IPS DF 19.7 (cell line): ENCODE measurements at places on chromosomes 13 and 19.

DNA sequence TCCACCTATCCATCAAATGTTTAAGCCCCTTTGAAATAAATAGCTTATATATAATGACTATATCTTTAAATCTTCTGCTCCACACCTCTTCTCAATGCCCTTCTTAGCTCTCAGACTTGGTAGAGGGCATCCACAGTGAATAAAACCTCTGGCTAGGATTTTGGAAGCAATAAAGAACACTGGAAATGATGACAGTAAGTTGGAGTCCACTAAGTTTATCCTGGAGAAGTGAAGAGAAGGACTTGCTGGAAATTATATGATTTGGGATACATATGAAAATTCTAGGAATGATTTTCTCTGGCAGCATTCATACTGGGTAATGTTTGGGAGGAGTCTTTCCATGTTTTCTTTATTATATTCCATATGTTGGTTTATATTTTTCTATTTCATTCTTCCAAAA is 133.5 kb upstream of the KL start:
- no peak for DNase-seq

GRCh38 chr19:39077323-39077722 is 6.8 kb upstream of the ACP7 start:
- no peak for DNase-seq

DNA sequence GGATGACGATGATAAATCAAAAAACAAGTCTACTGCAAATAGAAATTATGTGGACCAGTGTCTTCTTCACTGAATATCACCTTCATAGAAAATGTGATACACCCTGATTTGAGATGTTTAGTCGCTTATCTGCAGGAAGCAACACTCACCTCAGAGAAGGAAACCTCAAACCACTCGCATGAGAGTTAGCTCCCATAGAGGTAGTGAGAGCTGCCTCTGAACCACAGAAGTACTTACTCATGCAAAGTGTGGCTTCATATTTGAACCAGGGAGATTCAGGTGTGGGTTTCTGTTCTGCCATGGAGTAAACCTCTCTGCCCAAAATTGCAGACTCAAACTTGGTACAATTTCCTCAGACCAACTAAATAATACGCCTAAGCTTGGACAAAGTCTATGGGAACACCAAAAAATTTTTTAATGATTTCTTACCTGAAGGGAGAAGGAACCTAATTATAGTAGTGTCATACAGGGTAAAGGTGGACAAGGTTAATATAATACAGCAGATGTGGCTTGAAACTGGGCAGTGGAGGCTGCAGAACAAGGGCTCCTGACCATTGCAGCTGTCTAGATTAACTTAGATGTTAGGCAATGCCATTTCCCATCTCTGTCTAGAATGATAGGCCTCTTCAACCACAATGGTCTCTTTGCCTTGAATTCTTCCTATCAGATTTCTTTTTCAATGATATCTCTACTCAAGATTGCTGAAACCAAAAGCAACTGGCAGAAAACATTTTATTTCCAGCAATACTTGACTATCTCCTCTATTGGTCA is 29.6 kb upstream of the RCBTB2 start:
- no peak for DNase-seq

GRCh38 chr19:29842471-29843179 is 30.8 kb downstream of the CCNE1 start:
- DNase-seq, result no peak

- no peak for DNase-seq
These were observed 127.8 kb upstream of the SPACA7 start for GRCh38 chr13:112248406-112248760.

- DNase-seq, result no peak
These were observed 110.9 kb upstream of the ARGLU1 start for GRCh38 chr13:106678646-106679418.

DNA sequence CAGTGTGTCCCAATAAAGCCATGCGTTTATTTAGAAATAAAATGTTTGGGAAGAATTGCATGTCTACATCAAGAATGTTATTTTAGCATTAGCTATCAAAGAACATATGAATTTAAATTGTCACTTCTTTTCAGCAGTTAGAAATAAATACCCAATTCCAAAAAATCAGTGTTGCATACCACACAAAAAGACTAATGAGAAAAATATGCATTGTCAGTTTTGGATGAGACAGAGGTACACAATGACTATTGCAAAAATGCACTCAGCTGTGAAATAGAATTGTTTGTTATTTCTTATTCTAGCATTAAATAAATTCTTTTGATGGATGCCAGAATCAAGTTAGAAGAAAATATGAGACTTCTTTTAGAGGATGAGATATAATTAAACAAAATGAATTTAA is 833.9 kb downstream of the SLITRK1 start:
- no peak for DNase-seq

DNA sequence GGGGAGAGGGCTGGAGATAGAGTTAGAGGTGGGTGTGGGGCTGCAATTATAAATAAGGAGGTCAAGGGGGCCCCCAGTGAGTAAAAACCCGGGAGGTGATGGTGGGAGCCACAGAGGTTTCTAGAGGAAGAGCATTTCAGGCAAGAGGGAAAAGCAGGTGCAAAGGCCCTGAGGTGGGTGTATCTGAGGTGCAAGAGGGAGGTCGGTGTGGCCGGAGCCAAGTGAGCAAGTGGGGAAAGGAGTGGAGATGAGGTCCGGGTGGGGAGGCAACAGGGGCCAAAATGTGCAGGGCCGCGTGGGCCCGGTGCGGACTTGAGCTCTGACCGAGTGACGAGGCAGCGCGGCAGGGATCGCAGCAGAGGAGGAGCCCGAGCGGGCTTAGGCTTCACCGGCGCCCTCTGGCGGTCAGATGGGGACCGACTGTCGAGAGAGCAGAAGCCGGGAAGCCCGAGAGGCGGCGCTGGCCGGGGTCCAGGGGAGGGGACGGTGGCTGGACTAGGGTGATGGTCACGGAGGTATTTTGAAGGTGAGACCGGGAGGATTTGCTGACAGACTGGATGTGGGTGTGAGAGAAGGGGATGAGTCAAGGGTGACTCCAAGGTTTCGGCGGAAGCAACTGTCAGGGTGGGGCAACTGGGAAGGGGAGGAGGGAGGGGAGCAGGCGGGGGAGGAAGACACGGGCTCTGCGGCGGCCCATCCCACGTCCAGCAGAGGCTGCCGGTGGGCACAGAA is 17.7 kb upstream of the SPACA4 start:
- DNase-seq, result peak; percentile 25

GRCh38 chr19:46025835-46026234 is 3.0 kb upstream of the PGLYRP1 start:
- no peak for DNase-seq

DNA sequence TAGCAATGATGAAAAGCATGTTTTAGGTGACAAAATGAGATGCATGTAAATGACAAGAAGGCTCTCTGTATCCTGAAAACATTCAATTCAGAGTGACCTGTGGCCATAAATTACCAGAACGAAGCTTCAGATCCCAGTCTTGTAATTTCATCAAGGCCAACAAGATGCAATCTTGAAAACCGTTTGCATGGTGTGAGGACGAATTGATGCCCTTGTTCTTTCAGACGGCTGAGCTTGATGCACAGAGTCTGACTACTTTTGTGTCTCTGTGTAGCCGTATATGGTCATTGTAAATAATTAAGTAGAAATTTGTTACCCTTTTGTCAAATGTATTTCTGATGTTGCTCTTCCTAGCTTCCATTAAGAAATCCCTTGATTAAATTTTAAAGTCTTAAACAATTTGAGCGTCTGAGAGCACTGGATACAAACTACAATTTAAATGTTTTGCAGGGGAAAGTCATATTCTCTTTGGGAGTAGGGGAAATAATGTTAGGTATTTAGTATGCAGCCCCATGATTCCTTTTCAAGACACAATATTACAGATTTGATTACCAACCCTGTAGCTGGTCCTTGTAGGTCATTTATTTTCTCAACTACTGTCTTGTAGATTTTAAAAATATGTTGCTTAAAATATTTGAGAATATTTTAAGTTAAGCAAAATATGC is 125.8 kb upstream of the PCDH9 start:
- DNase-seq, result no peak

- no peak for DNase-seq
These were observed 1658.6 kb upstream of the MIR17HG start for GRCh38 chr13:89688918-89689317.

DNA sequence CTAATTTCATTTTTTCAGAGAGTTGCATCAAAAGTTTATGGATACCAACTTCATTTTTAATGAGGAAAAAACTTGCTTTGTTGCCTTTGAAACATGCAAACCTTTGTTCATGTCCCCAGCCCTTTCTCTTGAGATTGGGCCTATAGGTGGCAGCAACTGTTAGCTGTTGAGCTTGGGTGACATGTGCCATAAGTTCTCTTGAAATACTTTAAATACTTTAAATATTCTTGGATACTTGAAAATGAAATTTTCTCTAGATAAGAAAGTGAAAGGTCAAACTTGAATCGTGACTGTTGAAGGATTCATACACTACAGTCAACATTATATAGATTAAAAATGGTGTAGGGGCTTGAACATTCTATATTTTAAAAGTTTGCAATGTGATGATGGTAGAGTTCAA is 294.9 kb downstream of the NDFIP2 start:
- DNase-seq, result peak; percentile 28

DNA sequence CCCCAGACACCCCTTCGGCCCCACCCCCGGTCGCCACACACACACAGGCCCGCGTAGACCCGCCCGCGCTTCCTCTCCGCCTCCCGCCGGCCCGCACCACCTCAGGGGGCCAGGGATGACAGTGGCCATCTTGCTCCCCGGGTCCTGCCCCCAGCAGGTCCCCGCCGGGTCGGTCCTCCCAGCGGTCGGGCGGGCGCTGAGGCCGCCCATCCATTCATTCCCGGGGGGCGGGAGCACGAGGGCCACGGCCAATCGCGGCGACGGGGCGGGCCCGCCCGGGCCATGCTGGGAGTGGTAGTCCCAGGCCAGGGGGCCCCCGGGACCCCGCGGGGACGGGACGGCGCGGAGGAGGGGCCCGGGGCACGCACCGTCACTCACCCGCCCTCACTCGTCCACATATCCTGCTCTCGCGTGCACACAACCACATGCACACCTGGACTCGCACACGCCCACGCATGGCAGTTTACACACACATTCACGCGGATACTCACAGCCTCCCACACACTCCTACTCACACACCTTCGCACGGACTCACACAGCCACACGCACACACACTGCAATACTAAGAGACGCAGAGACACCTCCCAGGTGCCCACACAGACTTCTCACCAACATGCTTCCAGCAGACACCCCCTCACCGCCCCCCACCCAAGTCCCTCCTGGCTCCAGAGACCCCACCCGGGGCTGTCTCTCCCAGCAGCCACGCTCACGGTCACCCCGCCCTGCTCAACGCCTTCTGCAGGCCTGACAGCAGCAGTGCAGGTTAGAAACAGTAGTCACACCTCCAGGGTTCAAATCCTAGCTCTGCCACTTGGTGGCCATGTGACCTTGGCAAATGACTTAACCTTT is at the start of gene DPF1:
TSS of gene DPF1 (minus strand) at position 209 of the 849 bp plus-strand sequence. CDS start at position 129, 80 bp downstream.
- no peak for DNase-seq

- DNase-seq, result no peak
These were observed 11.5 kb downstream of the SLC25A23 start for GRCh38 chr19:6448045-6448444.

- DNase-seq, result no peak
These were observed 25.4 kb downstream of the COMMD6 start for GRCh38 chr13:75512253-75512652.

DNA sequence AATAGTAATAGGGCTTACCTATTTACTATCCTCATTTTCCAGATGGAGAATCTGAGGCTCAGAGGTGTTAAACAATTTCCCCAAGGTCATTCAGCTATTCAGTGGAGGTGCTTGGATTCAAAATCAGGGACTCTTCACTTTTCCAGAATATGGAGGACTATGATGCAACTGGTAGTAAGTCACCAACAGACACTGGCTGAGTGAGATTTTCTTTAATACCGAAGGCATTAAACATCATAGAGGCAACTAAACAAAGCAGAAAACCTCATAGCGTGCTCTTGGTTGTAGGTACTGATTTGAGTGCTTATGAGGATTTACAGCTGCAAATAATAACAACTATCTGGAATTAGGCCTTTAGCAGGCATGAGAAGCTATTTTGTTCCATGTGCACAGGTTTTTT is 134.4 kb downstream of the DLEU7 start:
- no peak for DNase-seq

DNA sequence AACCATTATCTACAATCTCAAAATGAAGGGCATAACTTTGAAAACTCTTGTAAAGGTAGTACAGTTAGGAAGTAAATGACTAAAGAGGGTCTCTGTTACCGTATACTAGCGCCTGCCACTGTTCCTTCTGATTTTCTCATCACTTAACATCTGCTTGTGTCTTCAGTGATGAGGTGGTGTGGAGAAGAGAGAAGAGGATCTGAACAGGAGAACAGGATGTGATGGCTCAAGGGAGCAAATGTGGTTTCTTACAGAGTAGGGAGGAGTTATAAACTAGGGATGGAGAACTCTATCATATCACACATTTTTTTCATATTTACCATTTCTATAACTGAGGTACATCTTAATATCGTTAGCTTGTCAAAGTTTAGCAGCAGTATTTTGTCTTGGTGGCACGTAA is 1.1 kb downstream of the KCTD4 start:
- DNase-seq, result no peak

- no peak for DNase-seq
These were observed 242.1 kb downstream of the KLF5 start for GRCh38 chr13:73300718-73301425.

GRCh38 chr19:38549061-38549460 is 68.7 kb downstream of the MAP4K1 start:
- DNase-seq, result no peak

- no peak for DNase-seq
These were observed 74.9 kb downstream of the LHFPL6 start for GRCh38 chr13:39527961-39528660.

DNA sequence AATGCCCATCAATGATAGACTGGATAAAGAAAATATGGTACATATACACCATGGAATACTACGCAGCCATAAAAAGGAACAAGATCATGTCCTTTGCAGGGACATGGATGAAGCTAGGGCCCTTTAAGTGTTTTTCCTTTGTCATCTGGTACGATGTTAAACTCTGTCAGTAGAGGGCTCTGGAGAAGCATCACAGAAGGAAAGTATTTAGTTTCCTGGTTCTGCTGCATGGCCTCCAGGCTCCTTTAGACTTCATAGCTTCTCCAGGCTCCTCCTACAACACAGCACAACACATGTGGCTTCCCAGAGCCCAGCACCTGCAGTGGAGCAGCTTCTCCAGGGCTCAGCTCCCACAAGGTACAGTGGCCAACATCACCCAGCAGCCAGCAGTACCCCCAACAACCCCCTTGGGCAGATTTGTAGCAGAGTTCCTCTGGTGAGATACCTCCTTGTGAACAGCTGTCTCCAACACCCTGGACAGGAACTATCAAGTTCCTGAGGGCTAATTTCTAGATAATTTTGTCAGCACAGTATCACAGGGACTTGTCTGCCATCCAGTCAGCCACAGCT is 63.4 kb downstream of the KCTD12 start:
- DNase-seq, result no peak

DNA sequence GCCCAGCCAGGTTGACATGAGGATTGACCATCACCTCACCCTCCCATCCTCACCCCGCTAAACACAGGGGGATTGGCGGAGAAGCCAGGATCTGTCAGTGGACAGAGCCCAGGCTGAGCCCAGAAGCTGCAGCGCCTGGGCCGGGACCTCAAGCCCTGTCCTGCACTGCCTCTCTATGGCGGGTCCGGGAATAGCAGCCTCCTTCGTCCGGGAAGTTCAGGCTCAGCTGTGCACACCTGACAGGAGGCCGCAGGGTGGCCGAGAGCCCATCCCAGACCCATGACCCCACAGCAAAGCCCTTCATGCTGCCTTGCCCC is 67.8 kb downstream of the SPACA7 start:
- peak; percentile 28 for DNase-seq
